Cortex of kidney (tissue), 1 donor: ENCODE measurements at places on chromosomes 4 and X.

DNA sequence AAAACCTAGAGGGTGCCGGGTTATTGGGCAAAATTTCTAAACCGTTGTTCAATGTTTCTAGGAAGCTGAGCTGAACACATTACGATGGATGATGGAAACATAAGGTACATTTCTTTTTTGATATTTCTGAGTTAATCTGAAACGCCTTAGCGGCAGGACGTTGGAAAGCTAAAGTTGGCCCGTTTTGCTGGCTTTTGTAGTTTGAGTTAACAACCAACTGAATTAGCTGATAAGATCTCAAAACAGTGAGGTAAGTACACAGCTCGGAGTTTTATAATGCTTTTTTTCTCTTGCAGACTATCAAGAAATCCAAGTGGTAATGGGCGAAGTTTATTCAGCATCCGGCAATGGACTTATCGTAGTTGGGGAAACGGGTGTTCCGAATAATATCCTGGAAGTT lies 73.5 kb downstream of the PRSS12 start:
- DNase-seq = no peak

DNA sequence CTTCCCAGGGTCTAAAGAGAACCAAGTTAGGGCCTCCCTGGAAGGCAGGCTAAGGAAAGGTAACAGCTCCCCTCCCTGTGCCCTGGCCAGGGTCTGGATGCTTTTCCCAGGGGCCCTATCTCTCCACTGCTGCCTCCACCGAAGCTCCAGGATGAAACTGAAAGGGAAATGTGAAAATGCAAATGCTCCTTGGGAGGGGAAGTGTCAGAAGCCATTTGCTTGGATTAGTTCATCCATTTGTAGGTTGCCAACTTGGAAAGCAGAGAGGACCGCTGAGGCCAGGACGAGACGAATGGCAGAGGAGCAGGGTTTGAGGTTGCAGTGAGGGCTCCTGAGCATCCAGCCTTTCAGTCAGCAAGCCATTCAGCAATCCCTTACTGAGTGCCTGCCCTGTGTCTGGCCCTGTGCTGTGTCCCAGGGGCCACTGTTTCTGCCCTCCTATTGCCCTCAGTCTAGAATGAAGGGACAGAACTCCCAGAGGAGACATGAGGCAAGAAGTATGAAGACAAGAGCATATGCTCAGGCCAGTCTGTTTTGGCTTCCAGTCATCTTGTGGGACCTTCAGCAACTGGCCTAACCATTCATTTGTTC lies 45.9 kb upstream of the PGRMC1 start:
- no peak for DNase-seq

DNA sequence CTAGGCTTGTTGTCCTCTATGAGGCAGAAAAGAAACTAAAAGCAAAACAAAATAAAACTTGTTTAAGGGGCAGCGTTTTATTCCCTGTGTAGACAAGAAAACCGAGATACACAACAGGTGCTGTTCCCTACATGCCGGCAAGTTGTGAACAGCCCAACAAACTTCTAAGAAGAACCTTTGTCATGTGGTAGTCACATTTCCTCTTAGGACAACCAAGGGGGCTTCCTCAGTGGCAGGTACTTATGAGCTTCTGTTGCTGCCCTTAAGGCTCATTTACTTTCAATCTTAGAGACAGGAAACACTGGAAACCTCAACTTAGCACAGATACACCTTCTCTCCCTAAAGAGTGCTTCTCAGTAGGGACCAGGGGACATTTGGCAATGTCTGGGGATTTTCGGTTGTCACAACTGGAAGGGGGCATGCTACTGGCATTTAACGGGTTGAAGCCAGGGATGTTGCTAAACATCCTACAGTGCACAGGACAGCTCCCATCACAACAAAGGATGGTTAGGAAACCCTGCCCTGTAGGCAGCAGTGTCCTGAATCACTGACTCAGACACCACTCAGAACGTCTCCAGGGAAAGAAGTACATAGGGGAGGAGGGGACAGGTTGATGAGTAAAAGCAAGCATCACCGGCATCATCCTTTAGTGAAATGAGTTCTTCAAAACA lies 111.0 kb downstream of the ASB9 start:
- no peak for DNase-seq

- no peak for DNase-seq
These were observed 911.7 kb upstream of the NDST4 start for GRCh38 chr4:116024954-116025708.

DNA sequence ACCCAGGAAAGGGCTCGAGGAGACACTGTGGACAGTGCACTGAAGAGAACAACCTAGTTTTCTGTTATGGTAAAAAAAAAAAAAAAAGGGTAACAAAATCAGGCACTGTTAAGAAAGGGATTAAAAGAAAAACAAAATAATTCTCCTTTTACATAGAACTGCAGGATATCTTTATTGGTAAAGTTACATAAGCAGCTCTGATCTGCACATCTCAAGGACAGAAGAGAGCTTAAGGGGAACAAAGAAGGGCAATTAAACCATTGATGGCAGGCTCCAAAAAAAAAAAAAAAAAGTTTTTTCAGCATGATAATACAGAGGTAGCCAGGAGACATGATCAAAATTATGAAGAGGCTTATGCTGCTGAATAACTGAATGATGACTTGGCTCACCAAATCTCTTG lies 85.0 kb downstream of the HDAC8 start:
- no peak for DNase-seq

DNA sequence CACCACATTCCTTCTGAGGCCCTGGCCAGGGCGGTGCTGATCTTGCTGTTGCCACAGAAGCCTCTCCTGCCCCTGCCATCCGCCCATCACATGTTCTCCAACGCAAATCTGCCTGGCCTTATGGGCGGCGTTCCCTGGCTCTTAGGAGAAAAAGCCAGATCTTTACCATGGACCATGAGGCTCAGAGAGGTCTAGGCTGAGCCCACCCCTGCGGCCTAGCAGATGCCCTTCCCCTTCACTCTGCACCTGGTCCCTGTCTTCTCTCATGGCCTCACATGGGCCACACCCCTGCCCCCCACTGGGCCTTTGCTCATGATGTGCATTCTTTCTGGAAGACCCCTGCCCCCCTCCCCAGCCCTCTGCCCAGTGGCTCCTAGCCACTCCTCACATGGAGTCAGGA lies 78.5 kb downstream of the CRMP1 start:
- no peak for DNase-seq
